ENCODE measurements at places on chromosomes 2 and 18.

DNA sequence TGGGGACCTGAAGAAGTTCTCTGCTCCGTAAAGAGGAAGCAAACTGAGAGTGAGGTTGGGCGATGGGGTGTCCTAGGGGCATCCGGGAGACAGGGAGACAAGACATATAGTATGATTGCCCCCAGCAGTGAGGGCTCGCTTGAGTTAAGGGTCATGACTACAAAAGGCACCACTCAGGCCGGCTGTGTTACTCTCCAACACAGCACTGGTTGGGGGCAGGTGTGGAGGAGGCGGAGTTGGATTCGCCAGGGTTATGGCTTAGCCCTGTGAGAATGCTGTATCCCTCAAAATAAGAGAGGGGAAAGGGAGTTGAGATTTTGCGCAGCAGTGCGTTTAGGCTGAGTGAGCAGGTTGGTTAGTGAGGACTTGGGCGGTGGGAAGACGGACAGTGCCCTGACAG lies 12.0 kb downstream of the DYSF start:
- DNase-seq: no peak

DNA sequence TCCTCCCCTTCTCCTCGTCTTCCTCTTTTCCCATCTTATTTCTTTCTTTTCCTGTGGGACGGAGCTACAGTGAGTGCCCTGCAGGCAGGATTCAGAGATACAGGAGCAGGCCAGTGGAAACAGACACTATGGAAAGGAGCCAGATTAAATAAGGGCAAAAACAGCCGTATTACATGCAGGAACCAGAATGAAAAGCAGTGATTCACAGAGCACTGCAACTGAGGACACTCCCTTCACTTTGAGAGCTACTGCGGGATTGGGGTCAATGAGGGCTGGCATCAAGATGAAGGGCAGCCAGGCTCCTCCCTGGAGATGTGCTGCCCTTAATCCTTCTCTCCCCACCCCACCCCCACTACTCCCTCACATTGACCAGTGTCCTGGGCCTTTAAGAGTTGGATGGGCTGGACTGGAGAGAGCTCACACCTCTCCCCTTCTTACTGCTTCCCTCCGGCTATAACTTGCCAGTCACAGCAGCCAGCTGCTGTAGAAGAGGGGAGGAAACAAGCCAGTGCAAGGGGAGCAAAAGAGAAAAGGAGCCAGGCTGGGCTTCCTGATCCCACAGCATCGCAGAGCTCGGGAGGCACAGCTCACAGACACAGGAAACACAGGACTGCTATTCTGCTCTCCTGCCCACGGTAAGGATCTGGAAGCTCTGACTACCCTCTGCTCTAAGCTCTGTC lies at the start of gene PLCD4:
PLCD4 (plus strand) TSS at position 464 of the 680 bp plus-strand sequence. CDS start 7,841 bp downstream, outside the sequence.
- DNase-seq: peak; percentile 85

GRCh38 chr2:96471772-96472171 lies 33.4 kb downstream of the NEURL3 start:
- no peak for DNase-seq

DNA sequence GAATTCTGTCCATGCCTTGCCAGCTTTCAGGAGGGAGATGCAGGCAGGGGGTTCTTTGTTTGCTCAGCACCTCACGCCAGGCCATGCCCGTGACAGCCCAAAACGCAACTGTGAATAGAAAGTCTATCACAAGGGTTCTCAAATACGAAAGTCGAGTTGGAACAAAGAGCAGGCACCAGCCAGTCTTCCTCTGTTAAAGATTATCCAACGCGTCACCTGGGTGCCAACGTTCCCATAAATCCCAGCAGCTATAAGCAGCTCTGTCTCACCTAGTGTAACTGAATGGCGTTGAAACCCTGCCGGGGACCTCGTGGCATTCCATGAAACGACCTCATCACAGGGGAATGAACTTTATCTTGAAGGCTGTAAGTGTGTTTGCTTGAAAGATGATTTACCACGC lies 84.8 kb upstream of the GATA6 start:
- no peak for DNase-seq

DNA sequence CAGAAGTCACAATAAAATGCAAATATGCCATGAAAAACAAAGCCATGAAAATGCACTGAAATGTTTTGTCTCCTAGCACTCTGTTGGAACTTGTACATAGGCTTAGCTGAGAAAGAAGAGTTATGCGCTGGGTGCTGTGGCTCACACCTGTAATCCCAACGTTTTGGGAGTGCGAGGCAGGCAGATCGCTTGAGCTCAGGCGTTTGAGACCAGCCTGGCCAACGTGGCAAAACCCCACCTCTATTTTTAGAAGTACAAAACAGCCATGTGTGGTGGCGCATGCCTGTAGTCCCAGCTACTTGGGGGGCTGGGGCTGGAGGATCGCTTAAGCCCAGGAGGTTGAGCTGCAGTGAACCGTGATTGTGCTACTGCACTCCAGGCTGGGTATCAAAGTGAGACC lies 39.9 kb downstream of the IRS1 start:
- DNase-seq: no peak

DNA sequence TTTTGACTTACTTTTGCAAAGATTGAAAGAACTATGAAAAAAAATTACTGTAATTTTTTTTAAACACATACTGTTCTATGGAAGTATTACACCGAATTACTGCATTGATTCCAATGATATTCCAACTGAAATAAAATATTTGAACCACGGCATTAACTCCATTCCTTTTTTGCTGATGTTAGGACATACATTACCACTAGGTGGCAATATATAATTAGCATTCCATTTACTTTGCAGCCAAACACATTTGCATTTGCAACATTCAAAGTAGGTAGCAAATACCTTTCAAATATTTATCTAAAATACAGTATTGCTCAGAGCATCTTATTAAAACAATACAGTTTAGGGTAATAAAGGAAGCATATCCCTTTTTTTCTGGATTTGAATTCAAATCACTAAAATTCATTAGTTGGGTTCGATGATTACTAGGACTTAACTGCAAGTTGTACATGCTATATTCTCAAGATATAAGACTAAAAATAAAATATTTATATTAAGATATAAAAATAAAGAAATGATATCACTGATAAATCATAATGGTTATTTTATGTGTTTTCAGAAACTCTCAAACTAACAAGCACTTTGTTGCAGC lies 31.3 kb downstream of the LANCL1 start:
- peak; percentile 20 for DNase-seq

DNA sequence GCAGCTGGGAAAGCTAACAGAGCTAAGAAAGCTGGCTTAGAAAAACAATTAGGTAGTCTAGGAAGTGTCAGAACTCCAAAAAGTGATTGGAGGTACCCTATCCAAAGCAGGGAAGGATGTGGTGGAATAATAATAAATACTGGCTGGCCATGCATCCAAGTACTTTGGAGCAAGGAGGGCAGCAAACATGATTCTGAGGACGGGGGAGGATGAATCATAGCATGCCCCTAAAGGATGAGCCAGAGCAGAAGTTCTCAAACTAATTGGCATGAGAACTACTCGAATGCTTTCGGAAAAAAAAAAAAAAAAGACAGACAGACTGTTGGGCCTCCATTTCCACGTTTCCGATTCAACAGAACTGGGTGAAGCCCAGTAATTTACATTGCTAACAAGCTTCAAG lies 2.4 kb downstream of the CWC22 start:
- DNase-seq: no peak

- peak; percentile 17 for DNase-seq
Observed at GRCh38 chr18:13183359-13183758, 35.2 kb upstream of the LDLRAD4 start.

- DNase-seq: no peak
Observed at GRCh38 chr2:228329282-228329681, 147.8 kb upstream of the SPHKAP start.

DNA sequence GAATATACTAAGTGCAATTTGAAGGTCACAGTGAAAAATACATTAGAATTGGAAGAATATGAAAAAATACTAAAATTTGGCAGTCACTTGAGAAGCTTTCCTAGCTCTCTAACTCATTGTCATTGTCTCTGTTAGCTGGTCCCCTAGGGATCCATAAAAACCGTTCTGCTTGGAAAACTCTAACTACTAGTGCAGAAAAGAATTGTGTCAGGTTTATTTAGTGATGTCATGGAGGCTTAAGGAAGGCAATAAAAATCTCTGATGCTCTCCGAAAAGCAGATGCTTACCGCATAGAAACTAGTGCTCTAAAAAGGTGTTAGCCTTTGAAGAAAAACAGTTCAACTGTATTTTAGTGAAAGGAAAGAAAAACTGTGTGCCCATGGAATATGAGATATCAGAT lies 150.1 kb upstream of the DLGAP1 start:
- no peak for DNase-seq

- DNase-seq: no peak
Observed at GRCh38 chr18:13612196-13612997, 114.0 kb downstream of the FAM210A start.

GRCh38 chr2:135121016-135121657 lies 69.0 kb downstream of the RAB3GAP1 start:
- DNase-seq: no peak

DNA sequence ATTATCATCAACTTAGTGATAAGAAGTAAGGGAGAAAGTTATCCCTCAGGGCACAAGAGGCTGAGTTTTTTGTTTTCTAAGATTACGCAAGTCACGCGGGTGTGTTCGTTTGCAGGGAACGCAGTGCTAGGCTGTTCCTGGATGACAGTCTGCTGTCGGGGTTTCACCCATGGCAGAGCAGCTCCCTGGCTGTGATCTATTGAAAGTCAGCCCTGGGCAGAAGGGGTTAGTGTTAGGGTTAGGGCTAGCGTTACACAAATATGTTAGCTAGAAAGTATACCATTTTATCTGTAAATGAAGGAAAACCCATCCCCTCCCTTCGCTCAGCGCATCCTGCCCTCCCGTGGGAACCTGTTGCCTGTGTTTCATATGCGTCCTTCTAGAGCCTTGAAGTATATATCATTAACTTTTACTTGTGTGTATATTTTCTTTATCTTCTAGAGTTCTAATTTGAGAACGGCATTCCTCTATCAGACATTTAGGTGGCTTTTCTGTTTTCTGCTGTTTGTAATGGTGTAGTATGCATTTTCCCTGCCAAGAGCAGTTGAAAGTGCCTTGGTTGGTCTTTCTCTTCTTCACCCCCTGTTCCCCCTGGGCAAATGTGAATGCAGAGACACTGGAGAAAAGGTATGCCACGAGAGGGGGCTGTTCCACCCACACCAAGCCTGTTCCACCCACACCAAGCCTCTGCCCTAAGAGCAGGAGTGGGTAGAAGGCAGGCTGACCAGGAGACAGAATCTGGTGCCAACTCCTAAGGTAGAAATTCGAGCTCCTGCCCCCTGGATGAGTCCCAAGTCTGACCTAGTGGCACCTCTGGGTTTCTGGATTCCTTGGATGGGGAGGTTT lies 47.0 kb downstream of the ARMC9 start:
- DNase-seq: no peak
